ENCODE measurements at places on chromosomes 2 and 18.

DNA sequence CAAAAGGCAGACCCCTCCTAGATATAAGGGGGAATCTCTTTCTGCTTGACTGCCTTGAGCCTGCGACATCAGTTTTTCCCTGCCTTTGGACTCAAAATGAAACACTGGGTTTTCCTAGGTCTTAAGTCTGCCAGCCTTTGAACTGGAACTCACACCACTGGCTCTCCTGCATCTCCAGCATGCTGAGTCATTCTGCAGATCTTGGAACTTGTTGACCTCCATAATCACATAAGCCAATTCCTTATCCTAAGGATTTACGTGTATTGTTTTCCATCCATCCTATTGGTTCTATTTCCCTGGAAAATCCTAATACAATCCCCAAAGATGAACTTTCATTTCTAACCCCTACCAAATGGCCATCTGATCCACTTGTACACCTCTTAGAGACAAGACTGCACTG, 88.0 kb downstream of the AFF3 start:
- DNase-seq = no peak

- no peak for DNase-seq
These were observed 3.7 kb upstream of the TMEM214 start for GRCh38 chr2:27029051-27029450.

DNA sequence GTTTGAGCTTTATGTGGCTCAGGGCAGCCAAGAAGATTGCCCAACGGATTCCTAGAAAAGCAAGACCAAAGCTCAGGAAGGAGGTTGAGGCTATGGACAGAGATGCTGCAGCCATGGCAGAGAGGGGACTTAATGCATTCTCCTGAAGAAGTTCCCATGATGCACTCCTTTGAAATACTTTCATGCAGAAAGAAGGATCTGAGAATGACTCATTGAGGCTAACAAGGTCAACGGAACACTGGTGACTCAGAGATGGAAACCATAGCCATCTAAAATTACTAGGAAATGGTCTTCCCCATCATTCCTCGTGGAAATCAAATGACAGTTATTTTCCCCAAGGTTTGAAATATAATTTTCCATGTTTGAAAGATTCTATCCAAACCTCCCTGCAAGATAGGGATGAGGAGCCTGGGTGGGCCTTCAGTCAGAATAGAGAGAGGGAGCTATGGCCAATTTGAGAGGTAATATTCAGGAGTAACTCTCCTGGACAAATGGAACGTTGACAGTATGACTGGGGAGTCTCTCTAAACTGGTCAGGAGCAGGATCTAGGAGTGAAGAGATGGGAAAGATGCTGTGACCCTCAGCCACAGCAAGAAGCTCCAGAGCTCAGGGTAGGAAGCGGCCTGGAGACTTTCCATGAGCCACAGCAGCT, 63.0 kb downstream of the REEP1 start:
- no peak for DNase-seq

DNA sequence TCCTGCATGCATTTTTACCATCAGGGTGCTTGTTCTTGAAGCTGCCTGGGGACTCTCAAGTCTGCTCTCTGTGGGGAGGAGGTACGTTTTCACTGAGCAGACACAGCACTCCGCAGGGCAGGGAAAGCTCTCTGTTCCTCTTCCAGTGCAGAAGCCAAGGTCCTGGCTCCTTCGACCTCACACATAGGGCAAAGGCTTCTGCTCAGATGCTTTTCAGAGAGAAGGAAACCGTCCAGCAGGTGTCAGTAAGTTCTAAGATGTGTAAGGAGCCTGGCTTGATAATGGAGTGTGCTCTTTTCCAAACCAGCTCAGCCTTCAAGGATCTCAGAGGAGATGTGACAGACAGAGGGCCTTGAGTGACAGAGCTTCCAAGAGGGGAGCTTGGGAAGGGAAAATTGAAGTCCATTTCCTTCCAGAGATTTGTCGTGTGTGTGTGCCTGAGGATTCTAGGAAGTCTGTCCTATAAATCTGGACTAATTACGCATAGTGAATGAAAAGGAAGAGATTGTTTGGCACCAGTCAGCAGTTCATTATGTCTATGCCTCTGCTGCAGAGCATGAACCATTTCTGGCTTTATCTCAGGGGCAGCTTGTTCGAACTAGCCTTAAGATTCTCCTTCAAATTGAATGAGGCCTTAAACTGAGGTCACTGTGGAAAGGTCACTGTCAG, 67.3 kb upstream of the UPP2 start:
- DNase-seq = no peak

DNA sequence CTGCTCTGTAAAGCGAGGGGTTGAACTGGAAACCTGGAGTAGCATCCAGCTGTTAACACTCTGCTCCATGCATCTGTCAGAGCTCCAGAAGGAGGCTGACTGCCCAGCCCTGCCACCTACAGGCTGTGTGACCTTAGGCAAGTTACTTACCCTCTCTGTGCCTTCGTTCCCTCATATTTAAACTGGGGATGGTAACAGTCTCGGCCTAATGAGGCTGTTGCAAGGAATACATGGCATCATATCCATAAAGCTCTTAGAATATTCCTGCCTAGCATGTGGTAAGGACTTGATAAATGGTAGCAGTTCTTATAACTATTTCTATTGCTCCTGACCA, 80.6 kb downstream of the LRRFIP1 start:
- DNase-seq = no peak

GRCh38 chr2:149169656-149170055, 131.2 kb downstream of the LYPD6B start:
- DNase-seq = no peak

GRCh38 chr18:41974796-41975201, 19.8 kb downstream of the PIK3C3 start:
- no peak for DNase-seq

GRCh38 chr2:190584980-190585661, 50.6 kb upstream of the NEMP2 start:
- DNase-seq = no peak

- DNase-seq = no peak
These were observed 57.1 kb upstream of the CD28 start for GRCh38 chr2:203649176-203649814.

All from stimulated activated CD4-positive, alpha-beta T cell treated with anti-CD3 and anti-CD28 coated beads, Interleukin-4, amount 100 ng/mL, for 48 hours (primary cell).